ENCODE measurements at places on chromosomes 6 and 20.

- H3K27me3 ChIP-seq, result no peaks in the 10 kb centered on the region
- H3K4me3 ChIP-seq, result no peak overlapping the region
- no peak for DNase-seq
- H3K36me3 ChIP-seq, result no peaks in the 10 kb centered on the region
Observed at GRCh38 chr6:135797361-135797760, 54.1 kb upstream of the PDE7B start.

- peaks cover 3% of the 10 kb centered on the region for H3K4me1 ChIP-seq
- no peaks in the 10 kb centered on the region for H3K27me3 ChIP-seq
- no peak overlapping the region for H3K4me3 ChIP-seq
- no peak for DNase-seq
- no peak overlapping the region for H3K27ac ChIP-seq
Observed at GRCh38 chr20:63911176-63911575, 16.2 kb downstream of the DNAJC5 start.

- no peak overlapping the region for H3K27ac ChIP-seq
- peak; percentile 64 for DNase-seq
- H3K4me3 ChIP-seq, result peak overlapping the region; percentile 78
- no peaks in the 10 kb centered on the region for H3K4me1 ChIP-seq
Observed at GRCh38 chr6:159168536-159169192, 536 bp upstream of the FNDC1 start.

GRCh38 chr6:20266851-20267608 lies 54.8 kb upstream of the MBOAT1 start:
- DNase-seq, result no peak
- peaks cover 5% of the 10 kb centered on the region for H3K4me1 ChIP-seq
- H3K4me3 ChIP-seq, result no peak overlapping the region
- no peaks in the 10 kb centered on the region for H3K27me3 ChIP-seq
- no peak overlapping the region for H3K27ac ChIP-seq

- no peaks in the 10 kb centered on the region for H3K36me3 ChIP-seq
- no peak overlapping the region for H3K4me3 ChIP-seq
- H3K4me1 ChIP-seq, result no peaks in the 10 kb centered on the region
- no peak overlapping the region for H3K27ac ChIP-seq
- no peak for DNase-seq
Observed at GRCh38 chr6:107386340-107386739, 73.0 kb downstream of the PDSS2 start.

DNA sequence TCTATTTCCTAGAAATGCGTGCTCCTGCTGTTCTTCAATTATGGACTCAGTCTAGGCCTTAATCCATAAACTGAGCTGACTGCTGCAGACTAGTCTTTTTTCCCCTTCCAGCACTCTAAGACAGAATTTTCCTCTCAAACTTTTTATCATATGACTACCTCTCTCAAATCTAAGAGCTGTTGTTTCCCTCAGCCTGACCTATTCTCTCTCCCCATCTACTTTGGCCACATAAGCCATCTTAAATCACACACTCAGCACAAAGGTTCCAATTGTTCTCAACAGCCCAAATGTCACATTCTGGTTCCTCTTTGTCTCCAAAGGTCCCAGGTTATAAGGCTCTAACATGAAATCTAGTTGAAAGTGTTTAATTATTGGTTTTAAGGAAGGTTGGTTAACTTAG lies 85.2 kb downstream of the PRSS35 start:
- no peaks in the 10 kb centered on the region for H3K36me3 ChIP-seq
- no peak overlapping the region for H3K4me3 ChIP-seq
- H3K4me1 ChIP-seq, result peaks cover 2% of the 10 kb centered on the region
- H3K27ac ChIP-seq, result no peak overlapping the region

DNA sequence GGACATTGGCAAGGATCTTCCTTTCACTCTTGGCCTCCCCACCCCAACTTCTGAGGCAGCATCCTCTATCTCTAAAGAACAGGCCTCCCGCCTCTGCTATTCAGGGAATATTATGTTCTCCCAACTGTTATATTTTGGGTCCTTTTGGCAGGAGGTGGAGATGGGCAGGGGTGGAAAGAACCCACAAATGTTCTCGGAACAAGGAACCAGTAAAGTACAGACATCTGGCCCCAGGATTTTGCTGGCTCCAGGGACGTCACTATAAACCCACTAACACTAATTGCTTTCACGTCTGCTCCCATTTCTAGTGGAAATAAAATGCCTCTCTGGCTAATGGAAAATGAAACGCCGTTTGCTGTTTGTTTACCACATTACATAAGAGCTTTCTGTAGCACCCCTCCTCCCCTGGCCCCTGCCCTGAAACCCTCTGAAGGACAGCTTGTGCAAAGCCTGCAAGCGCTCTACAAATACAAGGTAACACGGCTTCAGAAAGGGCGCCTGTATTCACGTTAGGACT lies 77.7 kb upstream of the TBC1D7 start:
- DNase-seq, result no peak
- H3K4me3 ChIP-seq, result no peak overlapping the region
- H3K4me1 ChIP-seq, result no peaks in the 10 kb centered on the region

- H3K36me3 ChIP-seq, result no peaks in the 10 kb centered on the region
- no peaks in the 10 kb centered on the region for H3K27me3 ChIP-seq
- no peak for DNase-seq
- peak overlapping the region; percentile 61 for H3K4me3 ChIP-seq
- H3K4me1 ChIP-seq, result peaks cover 3% of the 10 kb centered on the region
- H3K27ac ChIP-seq, result no peak overlapping the region
Observed at GRCh38 chr6:136464874-136465273, 85.3 kb downstream of the MAP7 start.
